ENCODE measurements at places on chromosomes 12 and 14.

DNA sequence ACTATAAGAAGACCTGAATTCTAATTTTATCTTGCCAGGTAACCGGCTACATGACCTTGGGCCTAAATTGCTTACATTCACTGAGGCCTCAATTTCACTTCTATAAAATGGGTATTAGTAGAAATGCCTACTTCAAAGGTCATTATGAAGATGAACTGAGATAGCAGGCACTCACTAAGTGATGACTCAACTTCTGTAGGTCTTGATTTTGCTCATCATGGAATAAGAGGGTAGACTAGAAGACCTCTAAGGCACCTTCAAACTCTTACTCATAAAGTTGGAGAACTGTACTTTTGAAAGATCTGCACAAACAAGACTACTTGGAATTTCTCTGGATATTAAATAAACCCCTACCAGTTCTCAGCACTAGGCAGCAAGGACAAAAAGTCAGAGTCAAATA, 39.3 kb upstream of the FRMD6 start:
- no peak for DNase-seq

GRCh38 chr12:94062194-94062593, 86.2 kb upstream of the PLXNC1 start:
- DNase-seq: no peak

DNA sequence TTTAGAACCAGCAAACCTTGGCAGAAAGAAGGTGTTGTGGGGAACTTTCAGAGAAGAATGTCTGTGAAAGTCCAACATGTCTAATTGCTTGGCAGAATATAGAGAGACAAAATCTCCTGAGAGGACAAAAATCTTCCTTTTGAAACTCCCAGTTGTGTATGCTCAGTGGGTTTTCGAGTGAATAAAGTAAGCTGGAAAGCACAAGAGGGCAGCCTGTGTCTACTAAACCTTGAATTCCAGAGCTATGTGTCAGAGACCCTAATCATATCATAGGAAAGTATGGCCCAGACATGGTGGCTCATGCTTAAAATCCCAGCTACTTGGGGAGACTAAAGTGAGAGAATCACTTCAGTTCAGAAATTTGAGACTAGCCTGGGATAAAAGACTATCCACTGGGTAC, 661.2 kb downstream of the SLC16A7 start:
- DNase-seq: no peak

DNA sequence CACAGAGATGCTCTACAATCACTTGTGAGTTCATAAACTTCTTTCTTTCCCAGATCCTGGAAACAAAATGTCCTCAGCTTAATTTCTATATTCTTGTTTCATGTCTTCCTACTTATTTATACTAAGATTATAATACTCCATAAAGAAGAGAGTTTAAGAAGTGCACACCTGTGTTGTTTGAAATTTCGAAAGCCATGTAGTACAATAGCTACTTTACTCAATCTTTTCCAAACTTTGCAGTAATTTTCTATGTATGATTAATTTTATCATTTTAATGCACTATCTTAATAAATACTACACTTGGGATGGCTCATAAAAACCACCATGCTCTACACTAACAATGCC, 300 bp upstream of the TTC5 start:
- DNase-seq: no peak

GRCh38 chr14:66405158-66405557, 81.0 kb upstream of the CCDC196 start:
- no peak for DNase-seq

GRCh38 chr14:66596241-66596985, 88.5 kb downstream of the GPHN start:
- no peak for DNase-seq

DNA sequence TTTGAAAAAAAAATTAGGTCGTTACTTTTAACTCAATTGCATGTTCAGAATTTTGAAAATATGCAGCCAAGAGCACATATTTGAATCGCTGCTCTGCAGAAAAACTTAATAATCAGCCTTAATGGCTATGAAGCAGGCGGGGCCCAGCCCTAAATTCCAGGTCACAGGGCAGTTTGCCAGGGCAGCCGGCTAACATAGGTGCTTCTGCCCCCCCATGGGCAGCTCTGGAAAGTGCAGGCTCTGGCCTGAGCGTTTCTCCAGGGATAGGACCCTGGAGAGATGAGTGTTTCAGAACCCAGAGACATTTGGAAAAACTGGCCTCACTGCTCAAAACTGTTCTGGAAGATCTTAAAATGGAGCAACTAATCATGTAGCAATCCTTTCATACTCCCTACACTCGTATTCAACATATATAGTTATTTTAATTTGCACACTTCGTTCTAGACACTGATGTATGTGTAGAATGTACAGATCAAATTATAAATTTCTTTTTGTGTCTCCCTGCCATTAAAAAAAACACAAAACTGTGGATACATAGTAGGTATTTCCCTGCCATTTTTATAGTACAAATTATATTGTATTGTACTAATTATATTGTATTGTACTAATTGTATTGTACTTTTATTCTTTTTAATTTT, 26.0 kb upstream of the PTGR2 start:
- peak; percentile 90 for DNase-seq

DNA sequence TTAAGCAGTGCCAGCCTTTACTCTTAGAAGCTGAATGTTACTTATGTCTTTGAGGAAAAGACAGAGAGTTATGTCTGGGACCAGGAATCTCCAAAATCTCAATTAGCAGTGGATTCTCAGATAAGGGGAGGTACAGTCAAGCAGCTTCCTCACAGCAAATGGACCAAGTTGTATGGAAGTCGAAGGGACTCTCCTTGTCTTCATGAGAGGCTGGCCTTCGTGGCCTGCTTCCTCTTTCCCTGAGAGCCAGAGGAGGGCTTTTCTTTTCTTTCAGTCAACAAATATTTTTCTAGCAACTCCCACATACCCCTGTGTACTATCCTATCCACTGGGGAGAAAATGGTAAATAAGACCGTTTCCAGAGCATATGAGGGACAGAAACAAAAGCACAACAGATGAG, 6.6 kb upstream of the WNT5B start:
- DNase-seq: no peak

- no peak for DNase-seq
These were observed 209.4 kb downstream of the PCNX1 start for GRCh38 chr14:71116568-71117122.

GRCh38 chr14:34913619-34914018, 38.5 kb upstream of the BAZ1A start:
- DNase-seq: no peak

DNA sequence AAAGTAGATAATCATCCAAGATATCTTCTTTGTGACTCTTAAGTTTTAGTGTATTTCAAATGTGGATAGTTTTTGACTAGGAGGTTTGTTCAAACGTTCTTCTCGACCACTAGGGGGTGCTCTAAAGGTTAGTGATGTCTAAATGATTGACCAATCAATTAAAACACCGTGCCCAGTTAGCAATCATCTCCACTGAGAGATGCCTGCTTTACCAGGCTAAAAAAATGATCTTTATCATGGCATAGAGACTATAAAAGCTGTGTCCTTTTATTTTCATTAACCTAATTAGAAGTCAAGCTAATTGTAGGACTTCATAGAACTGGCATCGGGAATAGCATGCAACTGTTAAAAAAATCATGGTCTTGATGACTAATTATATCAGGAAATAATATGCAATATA, 153.9 kb downstream of the PRKCH start:
- DNase-seq: no peak

- DNase-seq: no peak
These were observed 117.3 kb downstream of the ERC1 start for GRCh38 chr12:1108276-1108675.

- DNase-seq: peak; percentile 91
These were observed 418.5 kb downstream of the TMEM121 start for GRCh38 chr14:105944632-105945610.

All from activated CD4-positive, alpha-beta T cell treated with anti-CD3 and anti-CD28 coated beads for 48 hours (primary cell).